ENCODE measurements at places on chromosomes 6 and 20.
A peak's percentile ranks its signal among the peaks of the same experiment; 100 is the strongest.

DNA sequence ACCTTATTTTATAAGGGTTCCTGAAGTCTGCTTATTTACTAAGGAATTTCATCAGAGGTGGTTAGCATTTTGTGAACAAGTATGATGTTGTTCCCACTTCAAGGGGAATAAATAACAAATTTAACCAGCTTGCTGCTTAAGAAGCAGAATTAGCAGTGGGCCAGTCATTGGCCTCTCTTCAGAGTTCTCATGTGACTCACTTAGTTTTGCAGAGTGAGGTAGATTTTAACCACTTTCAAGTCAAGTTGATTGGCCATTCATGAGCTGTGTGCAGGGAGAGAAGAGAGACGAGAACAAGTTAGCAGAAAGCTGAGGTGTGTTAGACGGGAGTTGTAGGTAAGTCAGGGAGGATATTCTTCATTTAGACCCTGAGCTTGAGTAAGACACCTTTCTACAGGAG, 18.1 kb downstream of the TOP1 start:
- DNase-seq = peak; percentile 59

DNA sequence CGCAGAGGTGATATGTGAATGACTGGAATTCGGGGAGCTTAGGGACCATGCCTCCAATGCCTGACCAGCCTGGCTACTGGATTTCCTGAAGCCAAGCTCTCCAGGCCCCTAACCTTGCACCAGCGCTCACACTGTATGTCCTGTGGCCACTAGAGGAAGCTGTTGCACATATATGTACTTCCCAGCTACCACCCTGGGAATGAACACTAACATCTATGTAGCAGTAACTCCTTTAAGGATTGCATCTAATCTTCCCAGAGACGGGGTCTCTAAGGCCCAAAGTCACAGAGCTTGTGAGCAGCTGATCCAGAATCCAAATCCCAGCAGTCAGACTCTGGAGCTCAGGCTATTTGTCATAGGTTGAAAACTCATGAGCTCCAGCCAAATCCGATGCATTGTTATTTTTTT, 20.4 kb upstream of the BPIFB1 start:
- DNase-seq = no peak

GRCh38 chr6:43790031-43790430, 20.0 kb downstream of the VEGFA start:
- peak; percentile 81 for DNase-seq

DNA sequence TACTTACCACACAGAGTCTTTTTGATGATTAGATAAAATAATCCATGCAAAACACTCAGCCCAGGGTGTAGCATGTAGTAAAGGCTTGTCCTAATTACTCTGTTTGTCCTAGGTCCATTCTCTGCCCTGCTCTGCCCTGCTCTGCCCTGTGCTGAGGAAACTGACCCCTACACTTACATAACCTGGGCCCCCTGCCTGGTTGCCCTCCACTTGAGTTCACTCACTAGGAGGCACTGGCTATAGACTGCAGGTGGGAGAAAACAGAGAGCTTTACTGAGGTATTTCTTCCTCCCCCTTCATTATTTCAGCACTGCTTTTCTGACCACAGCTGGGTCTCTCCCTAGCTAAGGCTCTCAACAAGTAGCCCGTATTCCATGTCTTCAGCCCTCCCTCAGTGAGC, 70.9 kb upstream of the TBX18 start:
- DNase-seq = peak; percentile 19
